ENCODE measurements at places on chromosomes 7 and 10.

GRCh38 chr7:44279286-44279685, 46.1 kb downstream of the CAMK2B start:
- DNase-seq, result no peak

- no peak for DNase-seq
Observed at GRCh38 chr7:153382641-153383101, 623.1 kb downstream of the ACTR3B start.

DNA sequence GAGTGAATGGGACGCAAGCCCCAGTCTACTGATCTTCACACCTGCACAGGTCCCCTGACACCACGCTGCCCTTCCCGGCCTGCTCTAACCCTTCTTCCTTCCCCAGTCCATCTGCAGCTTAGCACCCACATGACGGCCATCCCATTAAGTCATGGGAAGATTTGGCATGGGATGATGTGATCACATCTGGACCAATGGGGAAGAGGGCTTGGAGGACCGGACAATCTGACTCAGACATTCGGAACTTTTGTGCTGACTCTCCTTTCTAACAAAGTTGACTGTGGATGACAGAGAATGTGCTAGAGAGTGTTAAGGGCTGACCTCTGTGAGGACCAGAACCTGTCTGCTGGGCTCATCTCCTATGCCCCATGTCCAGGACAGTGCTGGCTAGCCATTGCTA, 15.6 kb downstream of the CXCL12 start:
- DNase-seq, result no peak

GRCh38 chr10:60443346-60443745, 53.7 kb upstream of the ANK3 start:
- no peak for DNase-seq
